ENCODE measurements at places on chromosomes 12 and 14. TPM values are rescaled to one million over a fixed set of nuclear protein-coding genes. Genes with fewer than 3 reads are reported as not detected.
A peak's percentile ranks its signal among the peaks of the same experiment; 100 is the strongest.

GRCh38 chr14:72588521-72588920 lies 305.4 kb downstream of the DPF3 start:
- no peak for DNase-seq

P2RX4 gene
- 38.7 TPM for total RNA-seq

GRCh38 chr12:117044790-117045159 lies 54.4 kb downstream of the TESC start:
- no peak for DNase-seq

DNA sequence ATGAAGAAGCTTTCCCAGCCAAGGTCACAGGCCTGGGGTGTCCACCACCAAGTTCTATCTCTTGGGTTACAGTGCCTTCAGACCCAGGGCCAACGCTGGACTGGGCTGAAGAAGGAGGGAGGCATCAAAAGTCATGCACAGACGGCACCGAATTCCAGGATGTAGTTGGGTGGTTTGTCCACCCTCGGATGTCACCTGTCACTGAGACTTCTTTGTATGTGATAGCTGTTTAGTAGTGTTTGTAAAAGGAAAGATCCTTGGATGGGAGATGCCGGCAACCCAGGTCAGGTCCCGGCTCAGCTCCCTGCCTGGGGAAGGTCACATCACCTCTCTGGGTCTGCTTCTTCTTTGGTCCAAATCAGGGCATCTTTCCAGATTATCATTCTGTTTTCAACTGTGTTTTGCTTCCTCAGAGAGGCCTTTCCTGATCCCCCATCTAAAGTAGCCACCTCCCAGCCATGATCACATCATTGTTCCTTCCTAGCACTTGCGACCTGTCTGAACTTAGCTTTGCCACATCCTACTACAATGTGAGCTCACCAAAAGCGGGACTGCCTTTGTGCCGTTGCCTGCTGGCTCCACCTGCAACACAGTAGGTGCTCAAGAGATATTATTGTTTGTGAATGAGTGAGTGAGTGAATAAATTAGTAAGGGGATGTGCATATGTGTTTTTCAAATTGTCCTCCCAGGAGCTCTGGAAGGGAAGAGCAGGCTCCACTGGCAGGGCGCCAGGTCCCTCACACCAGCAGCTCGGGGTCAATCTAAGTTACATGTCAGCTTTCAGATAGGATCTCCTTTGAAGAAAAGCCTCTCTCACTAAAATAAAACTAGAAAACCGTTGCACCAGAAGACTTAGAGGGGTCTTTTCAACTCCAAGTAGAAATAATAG lies 2.1 kb downstream of the TSPAN11 start:
- DNase-seq = peak; percentile 64

FZD10 gene
- 1.8 TPM for total RNA-seq

DNA sequence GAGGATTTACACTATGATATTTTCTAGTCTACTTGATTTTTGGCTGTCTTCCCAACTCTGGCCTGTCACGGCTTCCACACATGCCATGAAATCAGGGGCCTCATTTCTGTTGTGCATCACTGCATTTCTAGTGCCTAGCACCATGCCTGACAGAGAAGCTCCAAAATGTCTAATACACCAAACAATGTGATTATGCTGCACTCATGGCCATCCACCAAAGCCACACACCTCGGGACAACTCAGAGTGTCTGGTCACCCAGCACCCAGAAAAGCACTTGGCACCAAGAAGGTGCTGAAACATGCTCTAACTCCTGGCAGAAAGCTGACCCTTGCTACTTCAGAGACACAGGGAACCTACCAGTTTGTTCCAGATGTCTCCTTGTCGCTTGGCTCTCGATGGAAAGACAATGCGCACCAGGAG lies 11.3 kb downstream of the GCN1 start:
- DNase-seq = no peak

DNA sequence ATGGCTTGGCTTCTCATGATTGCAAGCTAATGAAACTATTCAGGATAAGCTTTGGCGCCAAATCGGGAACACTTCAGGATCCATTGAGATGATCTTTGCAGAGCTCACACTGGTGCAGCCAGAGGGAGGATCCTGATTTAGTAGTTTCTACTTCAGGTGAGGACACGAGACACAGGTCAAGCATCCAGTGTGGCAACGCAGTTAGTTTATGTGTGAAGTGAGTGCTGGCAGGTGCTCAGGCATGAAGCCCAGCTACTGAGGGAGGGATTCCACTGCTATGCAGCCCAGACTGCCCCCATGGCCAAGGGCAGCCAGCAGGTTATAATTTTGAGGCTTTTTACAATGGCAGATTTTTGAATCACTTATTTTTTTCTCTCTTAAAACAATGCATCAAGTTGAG lies 113.5 kb upstream of the PCED1B start:
- no peak for DNase-seq

DNA sequence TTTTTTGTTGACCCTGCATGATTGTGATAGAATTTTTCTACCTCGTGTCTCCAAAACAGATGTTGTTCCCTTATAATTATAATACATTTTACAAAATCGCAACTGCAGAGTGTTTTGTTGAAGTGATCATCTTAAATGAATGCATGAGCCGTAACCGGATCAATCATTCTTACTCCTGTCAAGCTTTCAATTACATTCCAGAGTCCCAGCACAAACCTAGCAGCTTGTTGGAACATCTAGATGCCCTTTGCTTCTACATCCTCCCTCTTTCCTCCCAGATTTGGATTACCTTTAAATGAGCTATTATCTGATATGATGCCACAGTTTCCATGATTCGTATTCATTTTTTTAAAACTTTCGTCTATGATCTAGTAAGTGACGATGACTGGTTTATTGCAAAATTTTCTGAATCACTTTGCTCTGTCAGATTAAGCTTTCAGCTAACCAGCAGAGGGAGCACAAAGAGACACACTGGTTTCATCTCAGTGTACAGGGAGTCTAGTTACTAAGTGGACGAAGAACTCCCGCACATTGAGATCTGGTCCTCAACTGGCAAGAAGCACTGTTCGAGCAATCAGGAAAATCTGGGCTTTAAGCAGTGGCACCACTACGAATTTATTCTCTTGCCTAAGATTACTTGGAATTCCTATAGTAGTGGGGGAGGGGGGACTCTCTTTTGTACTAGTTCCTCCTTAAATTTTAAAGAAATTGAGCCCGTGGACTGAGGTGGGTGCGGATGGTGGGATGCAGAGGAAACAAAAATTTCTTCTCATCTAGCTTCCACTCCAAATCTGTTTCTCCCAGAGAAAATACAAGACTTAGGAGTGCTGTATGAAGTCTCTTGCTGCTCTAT lies 40.9 kb downstream of the TSHR start:
- peak; percentile 81 for DNase-seq

- DNase-seq = no peak
These were observed 232.2 kb downstream of the PCNX1 start for GRCh38 chr14:71139294-71139946.

DNA sequence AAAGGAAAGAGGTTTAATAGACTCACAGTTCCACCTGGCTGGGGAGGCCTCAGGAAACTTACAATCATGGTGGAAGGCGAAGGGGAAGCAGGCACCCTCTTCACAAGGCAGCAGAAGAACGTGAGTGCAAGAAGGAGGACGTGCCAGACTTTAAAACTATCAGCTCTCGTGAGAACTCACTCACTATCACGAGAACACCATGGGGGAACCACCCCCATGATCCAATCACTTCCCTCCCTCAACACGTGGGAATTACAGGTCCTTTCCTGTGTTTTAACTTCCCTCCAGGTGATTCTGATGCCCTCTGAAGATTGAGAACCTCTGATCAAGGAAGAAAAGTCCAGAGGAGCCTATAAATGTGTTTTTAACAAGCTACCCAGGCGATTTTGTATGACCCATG lies 358.7 kb downstream of the MED13L start:
- no peak for DNase-seq

GRCh38 chr12:121108492-121108891 lies 24.2 kb upstream of the P2RX7 start:
- no peak for DNase-seq

Measured in lung (tissue), 17 donors.